Occipital lobe (tissue), 3 donors: ENCODE measurements at places on chromosomes 4 and X. TPM values are rescaled to one million over a fixed set of nuclear protein-coding genes. Genes with fewer than 3 reads are reported as not detected.

GLOD5 gene
- not detected for total RNA-seq

TRMT2B gene
- 8.7 TPM for total RNA-seq

XG gene
- total RNA-seq, result not detected

DNA sequence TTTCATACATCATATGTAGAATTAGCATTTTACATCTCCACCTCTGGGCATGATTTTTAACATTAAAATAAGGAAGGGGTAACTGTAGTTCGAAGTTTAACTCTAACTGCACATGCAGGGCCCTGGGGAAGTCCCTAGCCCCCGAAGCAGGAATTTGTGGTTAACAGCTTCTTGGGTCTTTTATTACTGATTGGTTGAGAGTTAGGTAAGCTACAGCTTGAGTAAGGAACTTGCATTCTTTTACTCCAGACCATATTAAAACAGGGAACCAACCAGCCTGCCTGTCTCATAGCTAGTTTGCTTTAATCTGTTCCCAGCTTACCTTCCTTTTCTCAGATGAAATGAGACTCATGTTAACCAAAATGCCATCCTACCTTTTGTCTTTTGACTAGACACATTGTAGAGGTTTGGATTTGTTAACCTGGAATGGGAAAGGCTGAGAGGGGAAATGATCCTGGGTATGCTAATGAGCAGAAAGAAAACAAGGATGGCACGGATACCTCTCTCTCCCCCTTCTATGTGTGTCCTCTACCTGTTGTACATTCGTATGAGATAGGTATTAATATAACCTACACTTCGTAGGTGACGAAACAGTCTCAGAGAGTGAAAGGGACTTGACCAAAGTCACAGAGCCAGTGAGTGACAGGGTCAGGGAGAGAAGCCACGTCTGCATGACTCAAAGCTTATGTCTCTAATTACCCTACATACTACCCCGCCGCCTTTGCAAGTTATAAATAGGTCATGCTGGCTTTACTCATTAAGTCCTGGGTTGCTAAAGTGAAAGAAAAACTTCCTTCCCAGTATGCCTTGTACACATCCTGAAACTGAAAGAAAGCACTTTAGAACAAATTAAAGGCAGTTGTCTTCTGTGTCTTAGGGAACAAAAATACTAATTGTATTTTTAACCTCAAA is 119.5 kb upstream of the AFF2 start:
- DNase-seq, result no peak

DNA sequence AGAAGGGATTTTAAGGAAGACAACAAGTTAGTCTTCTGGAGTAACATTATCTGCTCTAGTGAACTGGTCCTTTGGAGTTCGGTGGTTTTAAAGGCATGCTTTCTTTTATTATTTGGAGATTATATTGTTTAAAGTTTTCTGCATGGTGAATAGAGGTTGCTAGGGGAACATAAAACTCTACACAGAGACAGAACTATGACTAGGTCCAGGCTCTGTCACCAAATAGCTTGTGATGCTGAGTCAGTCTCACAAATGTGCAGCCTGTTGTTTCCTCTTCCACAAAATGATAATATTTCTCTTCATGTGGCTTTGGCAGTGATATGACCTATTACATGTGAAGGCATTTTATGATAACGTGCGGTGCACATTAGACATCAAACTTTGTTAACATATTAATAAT is 132.6 kb downstream of the PACRGL start:
- no peak for DNase-seq

DNA sequence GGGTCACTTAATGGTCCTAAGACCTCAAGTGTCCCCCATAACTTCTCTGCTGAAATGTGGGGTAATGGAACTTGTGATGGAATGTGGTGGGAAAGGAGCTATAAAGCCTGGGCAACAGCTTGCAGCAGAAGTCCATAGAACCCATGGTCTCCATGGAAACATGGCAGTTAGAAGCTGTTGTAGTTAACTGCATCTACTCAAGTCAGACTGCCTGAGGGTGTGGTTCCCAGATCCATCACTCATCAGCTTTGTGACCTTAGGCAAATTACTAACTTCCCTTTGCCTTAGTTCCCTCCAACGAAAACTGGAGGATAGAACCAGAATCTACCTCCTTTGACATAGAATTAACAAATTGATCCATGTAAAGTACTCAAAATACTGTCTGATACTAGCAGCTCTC is 113.0 kb downstream of the SPATA18 start:
- DNase-seq, result no peak

GRCh38 chr4:139567159-139567870 is 11.3 kb upstream of the SETD7 start:
- DNase-seq, result no peak

DNA sequence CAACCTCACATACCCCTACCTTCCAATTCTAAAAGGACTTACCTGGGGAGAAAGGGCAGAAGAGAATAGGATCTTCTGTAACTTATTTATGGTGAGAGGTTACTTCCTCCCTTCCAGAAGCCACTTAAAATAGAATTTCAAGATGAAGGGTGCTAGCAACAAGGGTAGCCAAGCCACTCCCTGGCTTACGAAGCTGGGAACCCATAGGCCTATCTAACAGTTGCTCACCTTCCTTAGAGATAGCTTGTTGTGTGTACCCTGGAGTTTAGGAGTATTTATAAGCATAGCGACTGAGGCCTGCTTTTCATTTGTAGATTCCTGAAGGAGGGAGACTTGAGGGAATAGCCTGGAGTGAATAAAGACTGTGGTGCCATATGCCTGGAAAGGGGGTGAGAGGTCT is 28.9 kb downstream of the XK start:
- no peak for DNase-seq

- no peak for DNase-seq
Measured at GRCh38 chrX:39652336-39652735, 445.4 kb downstream of the BCOR start.

DNA sequence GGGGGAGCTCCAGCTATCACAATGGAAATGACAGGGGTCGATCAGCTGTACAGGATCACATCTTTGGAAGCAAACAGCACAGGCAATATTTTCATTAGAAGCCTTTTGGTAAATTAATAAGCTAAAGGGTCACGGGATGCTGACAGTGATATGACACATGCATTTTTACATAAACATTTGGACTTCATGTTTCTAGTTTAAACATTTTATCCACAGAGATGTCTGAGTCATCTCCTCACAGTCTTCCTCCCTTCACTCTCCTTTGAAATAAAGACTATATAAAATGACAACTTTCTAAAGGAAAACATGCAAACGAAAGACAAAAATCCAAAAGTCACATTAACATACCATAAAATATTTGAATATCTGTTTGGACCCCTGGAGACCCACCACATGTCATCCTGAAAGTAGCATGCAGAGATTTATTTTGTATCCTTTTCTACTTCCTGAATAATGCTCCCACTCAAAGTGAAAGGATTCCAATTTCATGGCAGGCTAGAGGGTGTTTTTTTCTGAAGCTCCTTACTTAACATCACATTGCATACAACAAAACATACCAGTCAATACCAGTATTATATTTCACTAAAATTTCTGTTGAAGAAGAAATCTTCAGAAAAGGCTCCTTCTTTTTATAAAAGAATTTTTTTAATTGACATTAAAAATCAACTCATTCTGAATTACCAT is 200.1 kb upstream of the PPARGC1A start:
- no peak for DNase-seq

GRCh38 chr4:25028851-25029250 is 1.9 kb downstream of the LGI2 start:
- DNase-seq, result no peak
